Endothelial cell (in vitro differentiated cells): ENCODE measurements at places on chromosomes 1 and 21. TPM values are rescaled to one million over a fixed set of nuclear protein-coding genes. Genes with fewer than 3 reads are reported as not detected.

The KDF1 gene
- total RNA-seq: 0.21 TPM

GRCh38 chr1:224267925-224268324, 62.0 kb downstream of the NVL start:
- peaks cover 9% of the 10 kb centered on the region for H3K4me1 ChIP-seq
- H3K27me3 ChIP-seq: no peaks in the 10 kb centered on the region
- no peak for DNase-seq
- peaks cover 6% of the 10 kb centered on the region for H3K36me3 ChIP-seq
- no peak overlapping the region for H3K4me3 ChIP-seq

- peak overlapping the region; percentile 48 for H3K27ac ChIP-seq
- peaks cover 33% of the 10 kb centered on the region for H3K36me3 ChIP-seq
- no peak for DNase-seq
- H3K4me1 ChIP-seq: peaks cover 2% of the 10 kb centered on the region
Measured at GRCh38 chr1:203167026-203167912, 8.4 kb downstream of the MYBPH start.

DNA sequence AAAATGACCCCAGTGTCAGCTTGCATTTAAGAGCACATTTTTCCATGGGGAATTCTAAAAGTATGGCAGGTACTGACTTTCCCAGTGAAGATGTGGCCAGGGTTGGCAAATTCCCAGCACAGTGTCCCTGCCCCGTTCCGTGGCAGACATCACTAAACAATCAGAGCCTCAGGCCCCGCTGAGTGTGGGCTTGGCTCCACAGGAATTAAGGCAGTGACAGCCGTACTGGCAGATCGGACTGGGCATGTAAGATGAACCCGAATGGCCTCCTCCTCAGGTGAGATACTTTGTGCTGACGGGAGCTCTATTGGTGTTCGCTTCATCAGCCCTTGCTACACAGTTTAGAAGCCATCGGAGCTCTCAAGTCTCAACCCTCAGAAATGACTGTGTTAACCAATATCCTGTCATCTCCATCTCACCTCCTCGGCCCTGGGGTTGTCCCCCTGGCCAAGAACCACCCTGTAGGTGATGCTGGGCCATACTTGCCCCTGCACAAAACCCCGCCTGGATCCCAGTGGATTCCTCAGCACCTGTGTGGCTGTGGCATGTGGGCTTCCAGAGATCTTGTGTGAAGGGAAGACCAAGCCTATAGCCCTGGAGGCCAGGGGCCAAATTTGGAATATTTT, 29.0 kb upstream of the ABCG1 start:
- H3K4me1 ChIP-seq: peaks cover 2% of the 10 kb centered on the region
- DNase-seq: no peak
- H3K4me3 ChIP-seq: no peak overlapping the region
- H3K27ac ChIP-seq: no peak overlapping the region
- H3K27me3 ChIP-seq: peaks cover 10% of the 10 kb centered on the region

- no peak overlapping the region for H3K27ac ChIP-seq
- no peak for DNase-seq
- H3K4me3 ChIP-seq: no peak overlapping the region
- peaks cover 2% of the 10 kb centered on the region for H3K4me1 ChIP-seq
Measured at GRCh38 chr1:38558500-38559445, 300.8 kb downstream of the RRAGC start.

DNA sequence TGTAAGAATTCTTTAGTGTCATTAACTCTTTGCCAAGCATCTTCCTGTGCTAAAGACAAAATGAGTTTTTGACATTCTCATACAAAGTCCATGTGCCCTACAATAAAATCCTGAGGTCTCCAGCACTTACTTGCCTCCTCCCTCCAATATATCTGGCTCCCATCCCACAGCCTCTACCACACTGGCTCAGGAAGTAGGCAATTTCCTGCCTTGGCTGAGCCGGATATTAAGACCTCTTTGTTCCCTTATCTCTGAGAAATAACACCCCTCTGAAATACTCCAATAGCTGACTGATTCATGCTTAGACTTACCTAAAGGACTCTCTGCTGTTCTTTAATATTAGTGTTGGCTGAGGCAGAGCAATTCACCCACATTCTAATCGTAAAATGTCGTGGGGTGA, 37.6 kb upstream of the GORAB start:
- no peaks in the 10 kb centered on the region for H3K27me3 ChIP-seq
- peak overlapping the region; percentile 19 for H3K4me3 ChIP-seq
- peak overlapping the region; percentile 95 for H3K27ac ChIP-seq
- no peaks in the 10 kb centered on the region for H3K36me3 ChIP-seq
